Activated CD4-positive, alpha-beta T cell treated with anti-CD3 and anti-CD28 coated beads, Interleukin-2, Interleukin-6, amounts not matched to agents 100 ng/mL and 50 ng/mL, durations not matched to agents 16 hours and 8 hours (primary cell): ENCODE measurements at places on chromosomes 4 and X.

DNA sequence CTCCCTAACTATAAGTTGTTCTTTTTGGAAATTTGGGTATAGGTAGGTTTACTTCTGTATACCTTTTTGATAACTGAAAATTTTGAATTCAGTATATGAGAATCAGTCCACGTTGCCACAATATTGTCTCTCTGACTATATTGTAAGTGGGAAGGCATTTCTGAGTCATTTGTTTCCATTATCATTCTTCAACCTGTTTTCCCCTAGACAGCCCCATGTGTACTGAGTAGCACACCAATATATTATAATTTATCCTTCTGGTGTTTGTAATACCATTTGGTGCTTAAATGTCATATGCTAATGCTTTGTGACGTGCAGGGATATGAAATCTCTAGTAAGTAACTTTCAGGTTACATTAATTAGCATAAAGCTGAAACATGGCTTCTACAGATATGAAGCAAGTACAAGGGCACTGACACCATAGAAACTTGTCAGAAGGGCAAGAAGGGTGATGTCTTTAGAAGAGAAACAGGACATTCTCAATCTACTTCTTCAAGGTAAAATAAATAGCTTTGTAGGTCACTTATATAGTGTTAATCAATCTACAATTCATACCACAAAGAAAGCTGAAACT is 27.7 kb downstream of the PAK3 start:
- peak; percentile 48 for DNase-seq

DNA sequence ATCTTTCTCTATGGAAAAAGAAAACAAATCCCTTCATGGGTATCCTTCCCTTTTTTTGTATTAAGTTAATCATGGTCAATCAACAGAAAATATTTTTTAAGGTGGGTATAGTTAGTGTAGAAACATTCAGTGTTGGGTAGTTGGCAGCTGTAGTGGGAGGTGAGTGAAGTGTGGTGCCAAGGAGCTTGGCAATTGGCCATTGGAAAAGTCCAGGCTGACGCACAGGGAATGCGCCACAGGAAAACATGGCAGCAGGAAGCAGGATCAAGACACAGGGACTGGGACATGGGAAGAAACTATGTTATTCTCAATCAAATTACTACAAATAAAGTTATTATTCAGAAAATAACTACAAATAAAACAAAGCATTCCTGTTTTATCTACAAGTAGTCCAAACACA is 20.0 kb downstream of the PALLD start:
- no peak for DNase-seq

DNA sequence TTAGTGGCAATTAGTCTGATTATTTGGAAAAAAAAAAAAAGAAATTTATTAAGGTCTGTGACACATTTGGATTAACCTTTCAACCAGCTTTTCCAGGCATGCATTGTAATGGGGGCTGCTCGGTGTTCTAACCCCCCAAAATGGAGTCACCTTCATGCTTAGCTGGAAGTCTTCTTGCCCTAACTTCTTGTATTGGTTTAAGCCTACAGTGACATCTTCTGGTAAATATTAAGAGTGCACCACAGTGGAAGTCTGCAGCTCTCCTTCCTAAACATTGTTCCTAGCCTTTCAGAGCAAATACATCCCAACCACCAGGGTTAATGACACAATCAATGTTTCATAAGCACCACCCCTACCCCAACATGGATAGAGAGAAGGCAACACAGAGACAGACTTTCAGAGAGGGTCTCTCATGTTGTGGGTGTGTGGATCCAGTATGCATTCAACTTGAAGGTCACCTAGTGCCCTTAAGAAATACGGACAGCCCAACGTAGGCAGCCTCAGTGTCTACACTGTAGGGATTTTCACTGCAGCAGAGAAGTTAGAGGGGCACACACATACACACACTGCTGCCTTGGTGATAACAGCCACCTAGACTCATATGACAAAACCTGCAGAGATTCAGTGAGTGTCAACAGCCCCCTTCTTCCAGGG is 142.9 kb upstream of the MBNL3 start:
- peak; percentile 34 for DNase-seq

DNA sequence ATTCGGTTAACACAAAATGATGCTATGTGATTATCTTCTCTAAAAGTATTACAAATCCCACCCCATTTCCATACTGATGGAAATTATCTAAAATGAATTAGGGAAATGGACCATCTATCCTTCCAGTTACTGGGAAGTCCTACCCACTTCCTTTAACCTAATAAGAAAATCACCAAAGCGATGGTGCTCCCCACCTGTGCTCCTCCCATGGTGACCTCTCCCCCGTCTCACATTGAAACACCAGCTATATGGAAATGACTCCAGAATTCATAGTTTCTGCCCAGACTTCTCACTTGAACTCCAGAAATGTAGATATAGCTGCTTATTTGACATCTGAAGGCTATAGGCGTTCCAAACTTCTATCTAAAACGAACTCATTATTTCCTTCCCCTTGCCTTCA is 48.5 kb downstream of the CCKAR start:
- DNase-seq = no peak

GRCh38 chr4:15398001-15398400 is 29.8 kb upstream of the C1QTNF7 start:
- no peak for DNase-seq

GRCh38 chr4:81595287-81595686 is 123.6 kb upstream of the RASGEF1B start:
- DNase-seq = no peak

- peak; percentile 79 for DNase-seq
These were observed 69.8 kb downstream of the DTHD1 start for GRCh38 chr4:36351082-36351666.

GRCh38 chr4:173169428-173170181 is 994 bp downstream of the GALNT7 start:
- DNase-seq = peak; percentile 69

DNA sequence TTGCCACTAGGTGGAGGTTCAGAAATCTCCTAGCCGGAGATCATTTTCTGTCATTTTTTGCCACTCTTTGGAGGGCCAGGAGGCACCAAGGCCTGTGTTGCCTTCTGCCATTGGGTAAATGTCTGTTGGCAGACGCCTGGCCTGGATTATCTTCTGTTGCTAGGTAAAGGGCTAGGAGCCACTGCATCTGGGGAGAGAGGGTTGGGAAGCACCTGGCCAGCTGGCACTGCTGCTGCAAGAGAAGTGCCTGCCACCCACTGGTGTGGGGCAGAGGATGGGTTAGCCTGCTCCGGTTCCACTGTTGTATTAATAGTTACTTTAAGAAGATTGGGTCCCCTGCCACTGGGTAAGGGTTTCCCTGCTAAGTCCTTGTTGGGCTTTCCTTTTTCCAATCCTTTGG is 58.1 kb downstream of the AWAT2 start:
- DNase-seq = no peak

- no peak for DNase-seq
These were observed 138.5 kb upstream of the ZIC3 start for GRCh38 chrX:137427426-137427778.

DNA sequence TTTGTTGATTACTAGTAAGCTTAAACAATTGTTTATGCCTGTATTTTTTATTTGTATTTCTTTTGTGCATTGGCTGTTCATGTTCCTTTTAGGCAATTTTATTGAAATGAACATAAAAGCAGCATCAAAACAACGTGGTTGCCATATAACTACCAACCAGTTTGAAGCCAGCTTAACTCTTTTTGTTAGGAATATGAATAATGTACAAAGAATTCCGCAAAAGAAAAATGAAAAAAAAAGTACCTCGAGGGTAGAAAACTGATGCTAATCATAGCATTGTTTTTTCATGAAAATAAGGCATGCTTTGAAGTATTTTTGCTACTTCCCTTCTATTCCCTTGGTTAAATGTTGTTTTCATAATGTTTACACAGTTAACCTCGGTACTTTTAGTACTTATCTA is 1024.0 kb upstream of the SLIT2 start:
- DNase-seq = no peak

GRCh38 chr4:171017593-171017992 is 795.6 kb upstream of the GALNTL6 start:
- DNase-seq = no peak

- DNase-seq = no peak
These were observed 114.2 kb downstream of the SMIM20 start for GRCh38 chr4:26028133-26028792.

DNA sequence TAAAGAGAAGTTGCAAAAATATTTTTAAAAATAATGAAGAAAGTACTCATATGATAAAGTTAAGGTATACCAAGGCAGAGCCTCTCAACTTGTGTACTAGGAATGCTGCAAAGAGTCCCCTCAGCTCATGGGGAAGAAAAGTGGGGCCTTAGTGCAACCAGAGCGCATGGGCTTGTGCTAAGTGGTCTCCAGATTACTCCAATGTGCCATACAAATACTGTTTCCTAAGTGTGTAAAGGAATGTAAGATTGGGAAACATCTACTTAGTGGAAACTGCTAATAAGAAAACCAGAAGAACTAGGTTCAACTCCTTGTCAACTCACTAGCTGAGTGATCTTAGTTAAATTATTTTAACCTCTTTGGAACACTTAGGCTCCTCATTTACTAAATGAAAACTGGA is 39.1 kb downstream of the NAF1 start:
- no peak for DNase-seq

DNA sequence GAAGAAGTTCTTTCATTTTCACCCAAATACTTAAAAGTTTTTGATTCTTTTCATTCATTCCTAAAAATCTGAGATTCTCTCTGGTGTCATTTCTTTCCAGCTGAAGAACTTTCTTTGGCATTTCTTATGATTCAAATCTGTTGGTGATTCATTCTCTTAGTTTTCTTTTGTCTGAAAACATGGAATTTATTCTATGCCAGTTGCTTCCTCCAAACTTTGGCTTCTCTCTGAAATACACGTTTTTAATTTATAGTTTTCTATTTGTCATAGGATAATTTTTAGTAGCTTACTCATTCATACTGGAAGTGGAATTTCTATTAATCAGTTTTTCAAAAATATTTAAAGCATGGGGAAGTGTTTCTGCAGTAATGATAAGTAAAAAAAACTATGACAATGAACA is 1012.0 kb downstream of the RPA4 start:
- no peak for DNase-seq

- DNase-seq = no peak
These were observed 161.7 kb upstream of the RPL34 start for GRCh38 chr4:108458681-108459080.

- DNase-seq = no peak
These were observed 23.4 kb downstream of the ARHGEF9 start for GRCh38 chrX:63761639-63762038.

- DNase-seq = no peak
These were observed 296.2 kb upstream of the FAT1 start for GRCh38 chr4:187019896-187020295.

DNA sequence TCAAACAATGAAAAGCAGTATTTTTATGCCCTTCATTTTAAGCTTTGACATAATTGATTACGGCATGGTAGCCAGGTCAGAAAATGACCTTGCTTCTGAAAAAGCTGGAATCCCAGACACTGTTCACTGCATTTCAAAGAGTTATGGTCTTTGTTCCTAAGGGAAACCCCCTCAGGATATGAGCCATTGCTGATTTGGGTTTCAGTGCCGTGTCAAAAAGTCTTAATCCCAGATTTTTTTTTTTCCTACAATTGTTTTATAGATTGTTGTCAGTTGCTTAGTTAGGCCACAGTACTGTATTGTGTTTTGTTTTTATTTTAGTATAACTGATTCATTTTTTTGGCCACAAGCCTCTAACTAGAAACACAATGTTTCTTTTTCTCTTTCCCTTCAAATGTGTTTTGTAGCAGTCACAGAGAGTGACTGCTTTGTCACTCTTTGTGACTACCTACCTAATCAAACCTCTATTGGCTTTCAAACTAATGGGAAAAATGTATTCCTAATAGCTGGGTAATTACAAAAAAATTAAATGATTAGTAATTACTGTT is 10.3 kb downstream of the WDR44 start:
- DNase-seq = no peak

DNA sequence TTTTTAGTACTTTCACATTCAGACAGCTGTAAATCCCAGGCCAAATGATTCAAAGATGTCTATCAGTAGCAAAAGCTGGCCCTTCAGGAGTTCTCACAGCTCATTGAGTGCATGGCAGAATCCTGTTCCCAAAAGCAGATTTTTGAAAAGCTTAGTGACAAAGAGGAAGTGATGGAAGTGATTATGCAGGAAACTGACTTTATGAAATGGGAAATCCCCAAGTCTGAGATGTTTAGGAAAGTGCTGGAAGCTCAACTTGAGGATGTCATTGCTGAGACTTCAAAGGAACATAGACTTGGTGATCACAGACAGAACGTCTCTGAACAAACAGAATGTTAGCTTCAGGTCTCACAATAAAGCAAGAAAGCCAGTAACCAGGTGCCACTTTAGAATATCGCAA is 51.0 kb upstream of the CFAP47 start:
- no peak for DNase-seq

DNA sequence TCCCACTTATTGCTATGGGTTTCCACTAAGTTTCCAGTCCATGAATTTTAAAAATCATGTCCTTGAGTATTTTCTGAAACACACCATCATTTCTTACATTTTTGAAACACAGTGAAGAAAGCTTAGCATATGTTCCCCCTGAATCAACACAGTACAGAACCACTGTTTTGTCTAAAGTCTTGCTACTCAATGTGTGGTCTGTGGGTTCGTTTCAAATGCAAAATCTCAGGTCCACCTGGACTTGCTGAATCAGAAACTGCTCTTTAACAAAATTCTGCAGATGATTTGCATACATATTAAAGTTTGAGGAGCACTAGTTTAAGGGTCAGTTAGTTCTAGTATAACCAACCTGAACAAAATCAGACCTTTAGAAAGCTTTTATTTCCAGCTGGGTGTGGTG is 60.4 kb downstream of the SUPT20HL2 start:
- DNase-seq = no peak

- DNase-seq = no peak
These were observed 1.4 kb downstream of the PAQR3 start for GRCh38 chr4:78937837-78938236.
